Psoas muscle (tissue), 8 donors: ENCODE measurements at places on chromosomes 7 and 10. TPM values are rescaled to one million over a fixed set of nuclear protein-coding genes. Genes with fewer than 3 reads are reported as not detected.

GRCh38 chr7:96088579-96088978 is 233.3 kb downstream of the SLC25A13 start:
- no peak for DNase-seq

DNA sequence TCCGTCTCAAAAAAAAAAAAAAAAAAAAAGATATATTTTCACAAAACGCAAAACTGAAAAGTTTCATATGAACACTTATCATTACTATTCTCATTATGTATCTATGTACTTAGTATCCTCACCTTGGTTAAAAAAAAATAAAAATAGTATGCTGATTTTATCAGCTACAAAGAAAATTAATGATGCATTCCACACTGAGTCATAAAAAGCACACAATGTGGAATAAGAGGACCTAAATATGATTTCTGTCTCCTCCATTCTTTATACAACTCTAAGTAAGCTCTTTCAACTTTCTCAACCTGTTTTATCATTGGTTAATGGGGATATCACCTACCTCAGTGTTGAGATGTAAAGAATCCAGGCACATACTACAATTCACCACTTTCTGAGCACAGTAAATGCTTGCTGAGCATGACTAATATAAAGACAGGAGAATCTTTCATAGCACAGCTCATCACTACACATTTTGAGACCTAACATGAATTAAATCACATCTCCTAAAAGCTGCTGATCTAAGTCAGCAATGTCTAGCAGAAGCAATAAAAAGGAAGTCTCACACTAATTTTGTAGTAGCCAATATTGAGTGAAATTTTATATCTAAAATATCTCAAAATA is 2.7 kb downstream of the SNX13 start:
- no peak for DNase-seq

GRCh38 chr10:88033385-88033784 is 170.0 kb downstream of the PTEN start:
- no peak for DNase-seq

The GJD4 gene
- total RNA-seq: not detected

The TIMM23B gene
- 40.0 TPM for total RNA-seq

The CRPPA gene
- total RNA-seq: 3.4 TPM

The BAMBI gene
- 0.99 TPM for total RNA-seq
